NK-92 treated with Interleukin-12 subunit alpha and Interleukin-12 subunit beta, amount 100 ng/mL, for 24 hours (cell line): ENCODE measurements at places on chromosomes 7 and 10.

GRCh38 chr7:98755138-98755898 is 114.5 kb downstream of the TMEM130 start:
- DNase-seq, result no peak

DNA sequence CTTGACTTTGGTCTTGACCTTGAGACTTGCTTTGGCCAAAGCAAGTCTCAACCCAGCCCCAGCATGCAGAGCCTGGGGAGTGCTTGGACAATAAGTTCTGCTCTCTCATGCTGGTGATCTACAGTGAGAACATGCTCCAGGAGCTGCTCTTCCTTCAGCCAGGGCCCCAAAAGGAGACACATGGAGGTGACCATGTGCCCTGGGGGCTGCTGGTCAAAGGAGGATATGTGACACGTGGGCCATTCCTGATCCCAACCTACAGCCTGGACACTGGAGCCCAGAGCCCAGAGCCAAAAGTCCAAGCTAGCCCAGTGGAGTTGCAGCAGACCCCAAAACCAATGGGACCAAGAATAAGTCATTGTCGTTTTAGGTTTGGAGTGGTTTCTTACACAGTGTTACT is 78.2 kb upstream of the CHST15 start:
- no peak for DNase-seq

DNA sequence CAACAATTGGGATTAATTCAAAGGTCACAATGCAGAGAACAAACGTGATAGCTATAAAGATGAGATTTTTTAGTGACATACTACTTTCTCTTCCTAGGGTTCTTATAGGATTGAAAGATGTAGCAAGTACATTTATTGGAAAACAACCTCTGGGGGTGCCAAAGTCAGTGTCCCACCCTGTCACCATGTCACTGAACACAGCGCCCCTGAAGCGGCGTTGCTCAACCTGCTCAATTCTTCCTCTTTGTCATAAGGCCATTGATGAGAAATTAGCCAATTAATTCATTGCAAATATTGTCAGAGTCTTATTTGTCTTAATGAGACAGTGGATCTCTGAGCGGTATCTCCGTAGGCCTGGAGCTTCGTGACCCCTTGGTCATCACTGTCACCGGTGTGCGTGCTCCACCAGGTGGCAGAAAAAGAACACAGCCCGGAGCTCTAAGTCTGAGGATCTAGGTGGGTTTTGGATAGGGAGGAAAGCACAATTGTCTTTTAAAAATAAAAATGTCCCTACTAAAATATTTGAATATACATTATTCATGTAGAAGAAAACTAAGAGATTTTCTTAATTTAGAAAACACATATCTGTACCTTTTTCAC is 362.6 kb downstream of the PAXIP1 start:
- no peak for DNase-seq

DNA sequence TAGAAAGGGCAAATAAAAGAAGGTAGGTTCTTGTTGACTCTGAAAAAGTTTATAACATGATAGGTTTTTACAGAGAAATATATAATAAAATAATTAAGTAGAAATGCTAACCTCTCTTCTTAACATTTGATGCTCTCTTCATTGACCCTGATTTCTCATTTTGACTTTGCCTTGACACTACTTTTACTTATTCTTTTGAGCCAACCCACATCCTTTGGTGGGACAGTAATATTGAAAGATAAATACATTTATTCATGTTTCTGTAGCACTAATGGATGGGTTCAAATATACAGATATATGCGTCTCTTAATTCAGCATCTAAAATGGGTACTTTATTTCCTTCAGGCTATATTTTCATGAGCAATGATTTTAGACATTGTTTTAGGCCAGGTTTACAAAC is 34.4 kb downstream of the DDC start:
- DNase-seq, result no peak

- DNase-seq, result no peak
These were observed 54.9 kb upstream of the DPYSL4 start for GRCh38 chr10:132131581-132132420.

- no peak for DNase-seq
These were observed 48.8 kb downstream of the GOLGA7B start for GRCh38 chr10:97898429-97898828.

DNA sequence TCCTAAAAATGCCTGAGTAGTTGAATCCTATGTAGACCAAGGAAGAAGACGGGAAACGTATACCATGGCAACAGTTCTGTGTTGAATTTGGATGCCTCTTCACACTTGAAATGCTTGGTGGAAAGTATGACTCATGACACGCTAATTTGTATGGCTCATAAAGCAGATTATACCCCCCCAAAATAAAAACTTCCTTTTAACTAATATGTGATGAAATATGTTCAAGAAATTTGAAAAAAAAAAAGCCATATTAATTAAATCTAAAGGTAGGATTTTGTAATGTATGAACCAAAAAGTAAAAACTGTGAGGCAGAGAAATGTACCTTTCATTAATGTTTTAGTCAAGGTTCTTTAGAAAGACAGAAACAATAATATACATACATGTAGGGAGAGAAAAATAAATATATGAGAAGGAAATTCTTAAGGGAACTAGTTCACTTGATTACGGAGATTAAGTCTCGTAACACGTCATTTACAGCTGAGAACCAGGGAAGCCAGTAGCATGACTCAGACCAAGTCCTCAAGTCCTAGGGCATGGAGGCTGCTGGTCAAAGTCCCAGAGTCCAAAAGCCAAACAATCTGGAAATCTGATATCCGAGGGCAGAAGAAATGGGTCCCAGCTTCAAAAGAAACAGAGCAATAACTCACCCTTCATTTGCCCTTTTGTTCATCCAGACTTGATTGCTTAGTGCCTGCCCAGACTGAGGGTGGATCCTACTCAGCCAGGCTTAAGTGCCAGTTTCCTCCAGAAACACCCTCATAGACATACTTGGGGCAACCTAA is 485.1 kb downstream of the SEMA3D start:
- DNase-seq, result no peak

DNA sequence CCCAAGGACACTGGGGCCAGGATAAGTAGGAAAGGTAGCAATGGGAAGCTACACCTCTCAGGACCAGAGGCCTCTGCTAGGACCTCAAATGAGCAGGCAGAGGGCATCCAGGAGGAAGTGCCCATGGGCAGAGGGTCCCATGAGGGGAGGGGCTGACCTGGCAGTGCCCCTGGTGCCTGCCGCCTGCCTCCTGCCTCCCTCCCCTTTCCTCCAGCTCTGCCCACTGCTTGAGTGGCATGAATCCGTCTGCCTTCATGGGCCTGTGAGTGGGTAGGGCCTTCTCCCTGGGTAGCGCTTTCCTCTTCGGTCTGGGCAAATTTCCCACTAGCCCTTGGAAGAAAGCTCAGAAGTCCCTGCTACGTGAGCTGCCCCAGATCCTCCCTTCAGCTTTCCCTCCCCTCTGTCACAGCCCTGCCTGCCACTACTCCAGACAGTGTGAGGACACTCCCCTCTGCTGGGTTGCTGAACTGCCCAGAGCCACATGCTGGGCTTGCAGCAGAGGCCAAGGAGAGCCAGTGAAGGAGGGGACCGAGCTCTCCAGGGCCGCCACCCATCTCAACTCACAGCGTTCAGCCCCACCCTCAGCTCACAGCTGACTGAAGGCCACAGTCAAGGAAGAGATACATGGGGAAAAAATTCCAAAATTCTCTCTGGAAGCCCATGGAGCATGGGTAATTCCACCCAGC is 141.4 kb downstream of the ARHGAP22 start:
- no peak for DNase-seq

DNA sequence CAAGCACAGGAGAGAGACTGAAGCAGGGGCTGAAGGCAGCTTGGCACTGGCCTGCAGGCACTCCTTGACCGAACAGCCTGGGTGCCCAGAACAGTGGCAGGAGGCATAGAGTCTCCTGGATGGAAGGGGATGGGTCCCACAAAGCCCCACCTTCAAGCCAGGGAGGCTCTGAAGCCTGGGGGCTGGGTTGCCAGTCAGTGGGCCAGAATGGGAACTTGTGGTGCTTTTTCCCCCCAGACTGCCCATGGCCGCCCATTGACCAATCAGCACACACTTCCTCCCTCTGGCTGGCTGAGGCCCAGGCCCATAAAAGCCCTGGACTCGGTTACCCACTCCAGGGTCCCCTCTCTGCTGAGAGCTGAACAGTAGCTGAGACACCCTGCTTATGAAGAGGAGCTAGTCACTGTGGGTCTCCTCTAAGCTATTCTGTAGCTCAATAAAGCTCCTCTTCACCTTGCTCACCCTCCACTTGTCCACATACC is 109.6 kb downstream of the ELAPOR2 start:
- DNase-seq, result no peak

DNA sequence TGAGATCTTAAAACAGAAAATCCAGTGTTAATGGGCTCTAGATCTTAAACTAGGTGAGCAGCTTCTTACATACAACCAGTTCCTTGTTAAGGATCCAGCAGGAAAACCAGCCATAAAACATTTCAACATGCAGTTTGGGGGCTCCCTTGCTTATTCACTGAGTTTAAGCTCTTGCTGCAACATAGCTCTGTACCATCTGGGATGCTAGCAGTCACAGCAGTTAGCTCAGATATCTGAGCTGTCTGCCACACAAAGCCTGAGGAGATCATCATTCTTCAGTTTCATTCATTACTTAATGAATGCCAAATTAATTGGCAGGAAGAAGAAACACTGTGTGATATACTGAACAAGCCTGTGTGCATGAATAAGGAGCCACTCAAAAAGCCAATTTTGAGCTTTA is 62.8 kb downstream of the PODXL start:
- no peak for DNase-seq

DNA sequence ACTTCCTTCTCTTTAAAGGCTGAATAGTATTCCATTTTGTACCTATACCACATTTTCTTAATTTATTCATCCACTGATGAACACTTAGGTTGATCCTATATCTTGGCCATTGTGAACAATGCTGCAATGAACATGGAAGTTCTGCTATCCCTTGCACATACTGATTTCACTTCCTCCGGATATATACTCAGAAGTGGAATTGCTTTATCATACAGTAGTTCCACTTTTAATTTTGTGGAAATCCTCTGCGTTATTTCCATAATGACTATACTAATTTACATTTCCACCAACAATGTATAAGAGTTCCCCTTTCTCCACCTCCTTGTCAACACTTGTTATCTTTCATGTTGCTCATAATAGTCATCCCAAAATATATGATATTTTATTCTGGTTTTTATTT is 312.6 kb downstream of the PLXDC2 start:
- no peak for DNase-seq

- DNase-seq, result no peak
These were observed 57.9 kb downstream of the NPY start for GRCh38 chr7:24341691-24342413.

DNA sequence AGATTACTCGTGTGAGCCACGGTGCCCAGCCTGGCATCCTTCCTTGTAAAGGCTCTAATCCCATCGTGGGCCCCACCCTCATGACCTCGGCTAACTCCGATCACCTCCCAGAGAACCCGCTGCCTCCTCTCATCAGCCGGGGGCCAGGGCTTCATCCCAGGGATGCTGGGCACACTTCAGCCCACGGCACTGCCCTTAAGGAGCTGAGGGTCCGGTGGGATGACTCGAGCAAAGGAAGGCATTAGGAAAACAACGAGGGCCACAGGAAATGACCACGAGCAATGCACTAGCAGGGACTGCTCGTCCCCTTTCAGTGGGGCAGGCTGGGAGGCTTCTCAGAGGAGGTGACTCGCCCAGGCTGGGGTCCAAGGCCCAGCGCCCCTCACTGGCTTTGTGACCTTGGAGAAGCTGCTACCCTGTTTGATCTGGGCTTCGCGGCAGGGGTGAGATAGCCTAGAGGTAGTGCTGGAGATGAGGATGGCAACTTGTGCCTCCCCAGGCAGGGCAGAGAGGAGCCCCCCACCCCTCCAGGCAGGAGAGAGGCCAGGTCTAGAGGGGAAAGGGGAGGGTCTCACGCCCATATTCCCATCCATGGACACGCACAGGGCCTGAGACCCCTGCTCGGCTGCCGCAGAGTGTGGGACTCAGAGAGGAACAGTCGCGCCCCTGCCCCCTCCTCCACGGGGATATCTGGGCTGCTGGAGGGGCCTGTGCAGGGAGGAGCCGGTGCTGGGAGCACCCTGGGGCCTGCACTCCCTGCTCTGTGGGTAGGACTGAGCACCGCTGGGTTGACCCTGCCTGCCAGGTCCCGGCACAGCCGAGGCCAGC is 26.8 kb downstream of the ELFN1 start:
- no peak for DNase-seq

DNA sequence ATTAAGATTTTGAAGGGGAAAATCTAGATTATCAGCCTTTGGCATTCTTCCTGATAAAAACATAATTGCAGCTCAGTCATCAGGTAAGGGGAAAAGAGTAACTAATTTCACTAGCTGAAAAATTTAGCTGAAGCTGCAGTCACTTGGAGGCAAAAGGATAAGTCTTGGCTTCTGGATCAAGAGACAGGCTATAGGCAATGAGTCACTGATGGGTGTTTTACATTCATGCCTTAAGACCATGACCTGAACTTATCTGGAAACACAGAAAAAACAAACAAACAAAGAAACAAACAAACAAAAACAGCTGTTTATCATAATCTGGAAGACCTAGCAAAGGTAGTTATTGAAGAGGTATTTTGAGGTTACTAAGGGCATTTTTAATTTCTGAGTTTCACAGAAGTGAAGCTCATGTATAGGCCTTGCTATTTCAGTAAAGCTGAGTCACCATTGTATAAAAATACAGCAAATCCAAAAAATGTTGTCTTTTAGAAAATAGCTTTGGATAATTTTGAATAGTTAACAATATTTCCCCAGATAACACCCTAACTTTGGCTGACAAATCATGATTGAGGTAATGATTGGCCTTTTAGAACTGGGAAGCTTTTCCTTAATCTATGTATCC is 40.3 kb downstream of the ZNF22 start:
- no peak for DNase-seq

- DNase-seq, result no peak
These were observed 5.9 kb downstream of the PPP1R3C start for GRCh38 chr10:91626936-91627335.

DNA sequence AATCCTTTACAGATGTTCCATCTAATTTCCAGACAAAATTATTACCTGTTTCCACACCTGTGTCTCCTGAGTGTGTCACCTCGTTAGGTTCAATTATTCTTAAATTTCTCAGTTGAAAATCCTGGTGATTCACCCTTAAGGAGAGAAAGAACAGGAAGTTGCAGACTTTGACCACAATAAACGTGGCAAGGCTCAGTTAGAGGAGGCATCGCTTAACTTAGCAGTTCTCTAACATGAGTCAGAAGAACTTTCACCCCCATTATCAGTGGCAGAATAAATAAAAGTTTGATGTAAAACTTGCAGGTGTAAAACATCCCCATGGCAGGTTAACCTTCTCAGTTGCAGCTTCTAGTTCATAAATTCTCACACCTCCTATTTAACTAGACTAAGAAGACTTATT is 8.3 kb downstream of the XPNPEP1 start:
- peak; percentile 28 for DNase-seq

DNA sequence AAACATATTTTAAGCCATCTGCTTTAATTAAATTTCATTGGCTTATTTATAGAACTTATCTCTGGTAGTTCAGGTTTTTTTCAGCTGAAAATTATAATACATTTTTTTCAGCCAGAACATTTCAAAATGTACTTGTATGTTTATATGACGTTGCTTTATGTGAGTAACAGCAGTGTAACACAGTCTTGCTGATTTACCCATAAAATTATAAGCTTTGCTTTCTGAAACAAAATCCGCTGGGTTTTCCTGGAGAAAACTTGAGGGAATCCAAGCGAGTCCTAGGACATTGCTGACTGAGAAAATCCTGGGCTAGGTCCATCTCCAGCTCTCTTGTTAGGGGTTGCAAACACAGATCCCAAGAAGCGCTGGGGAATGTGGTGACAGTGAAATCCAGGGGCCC is 112.2 kb upstream of the GATA3 start:
- DNase-seq, result no peak

GRCh38 chr7:158315881-158316280 is 271.7 kb downstream of the PTPRN2 start:
- no peak for DNase-seq
